ENCODE measurements at places on chromosomes 12 and 14.
A peak's percentile ranks its signal among the peaks of the same experiment; 100 is the strongest.

- DNase-seq, result no peak
These were observed 56.6 kb downstream of the CALM1 start for GRCh38 chr14:90453401-90453951.

DNA sequence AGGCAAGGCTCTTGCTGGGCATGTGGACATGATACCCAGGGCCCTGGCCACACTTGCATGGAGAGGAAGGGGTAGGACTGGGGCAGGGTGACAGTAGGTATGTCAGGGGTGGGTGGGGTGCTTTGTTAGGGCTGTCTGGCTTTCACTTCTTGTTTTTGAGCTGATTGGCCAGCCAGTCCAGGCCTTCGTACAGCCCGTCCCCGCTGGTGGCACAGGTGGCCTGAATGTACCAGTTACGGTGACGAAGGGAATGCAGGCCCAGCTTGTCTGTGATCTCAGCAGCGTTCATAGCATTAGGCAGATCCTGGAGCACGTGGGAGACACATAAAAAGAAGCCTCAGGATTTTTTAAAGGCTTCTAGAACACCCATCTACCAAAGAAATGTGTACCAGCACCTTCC, 13.5 kb upstream of the FKBP11 start:
- no peak for DNase-seq

DNA sequence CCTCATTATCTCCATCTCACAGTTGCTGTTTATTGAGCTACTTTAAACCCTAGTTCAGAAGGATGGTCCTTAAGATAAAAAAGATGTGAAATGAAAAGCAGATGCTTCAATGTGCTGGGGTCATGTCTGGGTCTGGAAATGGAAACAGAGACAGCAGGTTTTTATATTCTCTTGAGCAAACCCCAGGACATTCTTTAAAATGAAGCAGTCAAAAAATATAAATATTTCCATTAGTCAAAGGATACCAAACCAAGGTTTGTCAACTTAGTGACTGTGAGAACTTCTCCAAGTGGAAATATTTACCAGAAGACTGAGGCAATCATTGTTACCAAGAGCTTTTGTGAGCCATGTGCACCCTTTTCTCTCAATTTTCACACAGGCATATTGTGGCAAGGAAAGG, 102.5 kb upstream of the DIO2 start:
- no peak for DNase-seq

DNA sequence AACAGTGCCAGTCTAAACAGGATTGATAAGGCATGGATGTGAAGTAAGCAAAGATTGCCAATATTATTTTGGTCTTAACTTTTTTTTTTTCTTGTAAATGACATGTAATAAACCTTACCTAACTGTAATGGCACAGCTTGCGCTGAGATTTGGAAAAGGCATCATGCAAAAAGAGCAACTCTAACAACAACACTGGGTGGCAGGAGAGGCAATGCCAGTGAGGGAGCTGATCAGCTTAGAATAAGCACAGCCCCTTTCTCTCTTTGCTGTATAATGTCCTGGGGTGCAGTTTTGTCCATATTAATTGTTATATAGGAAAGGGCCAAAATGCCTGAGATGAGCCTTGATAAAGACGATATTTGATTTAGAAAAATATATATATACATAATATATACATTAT, 1589.7 kb upstream of the FLRT2 start:
- no peak for DNase-seq

DNA sequence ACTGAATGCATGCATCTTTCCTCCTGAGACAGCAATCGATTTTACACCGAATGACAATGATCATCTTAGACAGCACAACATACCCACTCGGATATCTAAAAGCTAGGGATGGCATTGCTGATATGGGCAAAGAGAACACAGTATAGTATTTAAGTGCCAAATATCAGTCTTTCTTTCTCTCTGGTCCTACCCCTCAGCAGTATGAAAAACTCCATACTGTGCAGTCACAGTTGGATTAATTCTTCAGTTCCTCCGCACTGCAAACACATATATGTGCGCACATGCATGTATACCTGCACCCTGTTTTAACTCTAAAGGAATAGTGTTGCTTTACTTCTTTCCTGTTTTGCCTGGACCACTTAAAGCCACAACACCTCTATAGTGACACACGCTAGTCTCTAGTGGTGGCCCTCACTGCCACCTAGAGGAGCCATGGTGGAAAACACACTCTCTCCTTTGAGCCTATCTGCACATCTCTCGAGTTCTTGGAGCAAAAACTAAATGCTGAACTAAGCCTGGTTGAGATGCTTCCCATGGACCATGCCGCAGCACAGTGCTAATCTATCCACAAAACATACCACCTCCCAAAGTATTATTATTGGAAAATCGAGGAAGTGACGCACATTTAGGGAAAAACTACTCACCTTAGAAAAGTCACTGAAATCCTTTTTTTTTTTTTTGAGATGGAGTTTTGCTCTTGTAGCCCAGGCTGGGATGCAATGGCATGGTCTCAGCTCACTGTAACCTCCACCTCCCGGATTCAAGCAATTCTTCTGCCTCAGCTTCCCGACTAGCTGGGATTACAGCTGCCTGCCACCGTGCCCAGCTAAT, 11.9 kb downstream of the TMEM52B start:
- peak; percentile 21 for DNase-seq

GRCh38 chr12:43669373-43669772, 89.2 kb downstream of the PUS7L start:
- no peak for DNase-seq

- DNase-seq, result no peak
These were observed 195.4 kb upstream of the C14orf180 start for GRCh38 chr14:104383996-104384775.

GRCh38 chr12:89960011-89960507, 251.4 kb upstream of the ATP2B1 start:
- no peak for DNase-seq

GRCh38 chr12:109890620-109891170, 9.4 kb upstream of the TCHP start:
- DNase-seq, result no peak
